HFFc6 (cell line): ENCODE measurements at places on chromosomes 11 and 22. TPM values are rescaled to one million over a fixed set of nuclear protein-coding genes. Genes with fewer than 3 reads are reported as not detected.

The DDX25 gene
- not detected in 3 replicates for total RNA-seq

- DNase-seq, result no peak
These were observed 31.2 kb downstream of the SHANK2 start for GRCh38 chr11:71221201-71221600.

- no peak for DNase-seq
These were observed 2.3 kb downstream of the ANO9 start for GRCh38 chr11:439315-440064.

DNA sequence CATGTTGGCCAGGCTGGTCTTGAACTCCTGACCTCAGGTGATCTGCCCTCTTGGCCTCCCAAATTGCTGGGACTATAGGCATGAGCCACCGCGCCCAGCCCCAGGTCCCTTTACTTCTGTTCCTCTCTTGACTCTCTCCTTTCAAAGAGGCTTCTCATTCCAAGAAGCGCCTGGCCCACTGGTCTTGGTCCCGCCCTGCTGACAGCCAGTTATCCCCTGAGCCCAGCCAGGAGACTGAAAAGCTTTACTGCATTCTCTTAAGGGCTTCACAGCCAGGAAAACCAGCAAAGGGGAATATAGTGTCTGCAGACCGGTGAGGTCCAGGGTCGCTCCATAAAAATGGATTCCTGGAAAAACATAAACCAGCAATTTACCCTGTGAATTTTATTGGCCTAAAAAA, 68.3 kb downstream of the NFAM1 start:
- DNase-seq, result no peak

DNA sequence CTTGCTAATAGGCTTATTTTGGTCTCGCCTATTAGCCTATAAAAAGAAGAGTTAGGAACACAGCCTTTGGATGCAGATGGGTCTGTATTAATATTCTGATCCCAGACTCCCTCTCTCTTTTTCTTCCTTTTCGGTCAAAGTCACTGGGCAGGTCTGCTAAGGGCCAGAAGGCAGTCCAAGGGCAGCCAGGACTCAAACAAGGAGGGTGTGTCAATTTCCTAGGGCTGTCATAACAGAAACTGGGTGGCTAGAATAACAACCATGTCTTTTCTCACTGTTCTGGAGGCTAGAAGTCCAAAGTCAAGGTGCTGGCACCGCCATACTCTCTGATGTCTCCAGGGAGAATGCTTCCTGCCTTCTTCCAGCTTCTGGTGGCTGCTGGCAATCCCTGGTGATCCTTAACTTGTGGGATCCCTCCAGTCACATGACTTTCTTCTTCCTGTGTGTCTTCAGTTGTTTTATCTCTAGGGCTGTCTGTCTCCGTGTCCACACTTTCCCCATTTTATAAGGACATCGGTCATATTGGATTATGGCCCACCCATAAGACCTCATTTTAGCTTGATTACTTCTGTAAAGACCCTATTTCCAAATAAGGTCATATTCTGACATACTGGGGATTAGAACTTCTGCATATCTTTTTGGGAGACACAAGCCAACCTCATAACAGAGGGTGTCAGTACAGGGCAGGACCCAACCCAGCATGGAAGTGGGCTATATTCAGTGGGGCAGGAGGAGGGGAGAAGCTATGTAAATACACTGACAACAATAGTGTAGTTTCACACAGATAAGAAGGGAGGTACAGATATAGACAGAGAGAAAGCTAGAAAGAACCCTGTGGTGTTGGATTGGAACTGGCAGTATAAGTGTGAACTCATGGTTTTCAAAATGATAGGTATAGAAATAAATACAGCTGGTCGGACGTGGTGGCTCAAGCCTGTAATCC, 5.9 kb upstream of the CSF2RB start:
- DNase-seq, result no peak

The TENM4 gene
- 26.5 to 52.9 TPM (median 45.5 TPM) in 3 replicates for total RNA-seq

- DNase-seq, result no peak
These were observed 112.8 kb upstream of the C11orf87 start for GRCh38 chr11:109309153-109309552.

DNA sequence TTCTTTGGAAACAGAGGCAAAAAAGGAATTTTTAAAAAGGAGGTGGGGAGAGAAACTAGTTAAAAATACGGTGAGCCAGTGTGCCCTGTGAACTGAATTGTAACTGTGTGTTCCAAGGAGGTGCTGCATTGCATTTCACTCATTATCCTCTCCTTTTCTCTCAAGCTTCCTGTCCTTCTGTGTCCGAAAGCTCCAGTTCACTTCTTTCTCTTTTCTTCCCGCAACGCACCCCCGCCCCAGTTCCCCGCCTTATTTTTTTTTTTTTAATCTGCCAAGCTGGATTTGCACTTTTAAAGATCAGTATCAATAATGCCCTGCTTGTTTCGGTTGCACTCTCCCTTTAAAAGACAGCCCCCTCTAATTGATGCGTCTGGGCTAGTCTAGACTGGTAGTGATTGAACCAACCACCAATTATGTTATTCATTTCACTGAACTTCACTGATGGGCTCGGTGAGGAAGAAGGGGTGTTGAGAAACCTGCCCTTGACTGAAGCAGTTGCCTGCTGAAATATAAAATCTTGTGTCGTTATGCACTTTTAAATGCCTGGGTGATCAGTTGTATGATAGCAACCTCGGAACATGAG, 18.5 kb downstream of the BLID start:
- DNase-seq, result peak; percentile 54

The MAPK8IP2 gene
- total RNA-seq, result 0.15 to 0.25 TPM (median 0.21 TPM) in 3 replicates

- no peak for DNase-seq
These were observed 36.1 kb upstream of the TSPAN18 start for GRCh38 chr11:44690651-44691050.

- no peak for DNase-seq
These were observed 2.6 kb downstream of the KCNK7 start for GRCh38 chr11:65592858-65593517.

- DNase-seq, result no peak
These were observed 39.8 kb downstream of the CSTPP1 start for GRCh38 chr11:46976182-46976854.

The TECTA gene
- total RNA-seq, result 0.08 to 0.25 TPM (median 0.21 TPM) in 3 replicates

DNA sequence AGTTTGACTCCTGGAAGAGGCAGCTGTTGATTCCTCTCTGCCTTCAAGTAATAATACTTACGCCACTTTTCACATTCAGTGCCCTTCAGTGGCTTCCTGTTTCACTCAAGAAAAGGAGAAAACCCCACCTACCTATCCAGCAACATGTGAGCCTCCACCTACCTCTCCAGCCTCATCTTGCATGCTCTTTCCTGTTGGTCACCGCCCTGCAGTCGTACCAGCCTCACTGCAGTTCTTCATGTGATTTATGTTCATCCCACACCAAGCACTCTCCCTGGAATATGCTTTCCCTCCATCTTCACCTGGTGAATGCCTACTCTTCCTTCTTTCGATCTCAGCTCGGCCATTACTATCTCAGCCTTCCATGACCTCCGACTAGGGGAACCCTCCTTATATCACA, 21.8 kb upstream of the YWHAH start:
- DNase-seq, result no peak

DNA sequence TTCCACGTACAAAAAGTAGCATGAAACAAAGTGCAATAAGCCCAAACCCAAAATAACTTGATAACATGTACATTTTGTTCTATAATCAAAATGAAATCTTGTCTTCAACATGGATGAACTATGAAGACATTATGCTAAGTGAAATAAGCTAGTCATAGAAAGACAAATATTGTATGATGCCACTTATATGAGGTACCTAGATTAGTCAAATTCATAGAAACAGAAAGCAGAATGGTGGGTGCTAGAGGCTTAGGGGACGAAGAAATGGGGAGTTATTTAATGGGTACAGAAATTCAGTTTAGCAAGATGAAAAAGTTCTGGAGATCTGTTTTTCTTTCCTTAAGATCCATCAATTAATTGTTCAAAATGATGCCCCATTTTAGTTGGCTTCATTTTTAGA, 7.5 kb downstream of the PGM2L1 start:
- DNase-seq, result no peak

DNA sequence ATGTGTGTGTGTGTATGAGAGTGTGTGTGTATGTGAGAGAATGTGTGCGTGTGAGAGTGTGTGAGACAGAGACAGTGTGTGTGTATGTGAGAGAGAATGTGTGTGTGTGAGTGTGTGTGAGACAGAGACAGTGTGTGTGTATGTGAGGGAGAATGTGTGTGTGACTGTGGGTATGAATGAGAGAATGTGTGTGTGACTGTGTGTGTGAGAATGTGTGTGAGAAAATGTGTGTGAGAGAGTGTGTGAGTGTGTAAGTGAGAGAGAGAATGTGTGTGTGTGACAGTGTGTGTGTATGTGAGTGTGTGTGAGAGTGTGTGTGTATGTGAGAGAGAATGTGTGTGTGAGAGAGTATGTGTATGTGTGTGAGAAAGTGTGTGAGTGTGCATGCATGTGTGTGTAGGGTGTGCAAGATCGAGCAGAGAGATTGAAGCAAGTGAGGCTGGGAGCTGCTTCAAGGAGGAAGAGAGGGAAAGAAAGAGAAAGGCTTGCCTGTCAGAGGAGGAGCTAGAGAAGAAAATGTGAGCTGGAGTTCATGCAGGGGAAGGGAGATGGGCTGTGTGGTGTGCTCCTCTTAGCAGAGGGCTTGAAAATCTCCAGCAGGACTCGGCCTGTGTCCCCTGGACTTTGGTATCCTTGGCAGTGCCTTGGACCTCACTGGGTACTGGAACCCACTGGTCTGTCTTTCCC, 27.7 kb upstream of the TP53I11 start:
- no peak for DNase-seq

The KRTAP5-11 gene
- total RNA-seq, result not detected in 2 replicates

- DNase-seq, result no peak
These were observed 16.0 kb upstream of the ADORA2A start for GRCh38 chr22:24411256-24412004.

- DNase-seq, result no peak
These were observed 7.7 kb downstream of the CD44 start for GRCh38 chr11:35146711-35147110.

The APOBEC3H gene
- not detected in 2 replicates for total RNA-seq

DNA sequence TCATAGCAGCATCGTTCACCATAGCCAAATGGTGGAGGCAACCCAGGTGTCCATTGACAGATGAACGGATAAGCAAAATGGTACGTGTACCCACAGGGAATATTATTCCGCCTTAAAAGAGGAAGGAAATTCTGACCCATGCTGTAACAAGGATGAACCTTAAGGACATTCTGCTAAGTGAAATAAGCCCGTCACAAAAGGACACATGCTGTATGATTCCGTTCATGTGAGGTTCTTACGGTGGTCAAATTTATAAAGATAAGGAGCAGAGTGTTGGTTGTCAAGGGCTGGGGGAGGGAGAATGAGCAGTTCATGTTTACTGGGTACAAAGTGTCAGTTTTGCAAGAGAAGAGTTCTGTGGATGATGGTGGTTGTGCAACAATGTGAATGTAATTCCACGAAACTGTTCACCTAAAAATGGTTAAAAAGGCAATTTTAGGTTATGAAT, 26.3 kb downstream of the APOL1 start:
- no peak for DNase-seq

GRCh38 chr22:44309647-44310046, 3.1 kb downstream of the SHISAL1 start:
- no peak for DNase-seq

The ANGPTL5 gene
- total RNA-seq, result not detected in 3 replicates

GRCh38 chr11:117143390-117143789, 697 bp upstream of the PAFAH1B2 start:
- DNase-seq, result no peak

The ADORA2A gene
- total RNA-seq, result 1.1 to 2.9 TPM (median 1.7 TPM) in 3 replicates

GRCh38 chr22:42074846-42075676, 1.0 kb downstream of the PHETA2 start:
- no peak for DNase-seq

GRCh38 chr11:2298795-2299761, 2.6 kb downstream of the C11orf21 start:
- no peak for DNase-seq

- no peak for DNase-seq
These were observed 14.6 kb downstream of the IL10RA start for GRCh38 chr11:118000850-118001228.

GRCh38 chr11:11582011-11582701, 39.6 kb downstream of the GALNT18 start:
- DNase-seq, result no peak

GRCh38 chr11:2703363-2704141, 3.8 kb upstream of the KCNQ1OT1 start:
- DNase-seq, result no peak

GRCh38 chr11:99634581-99634980, 613.8 kb downstream of the CNTN5 start:
- no peak for DNase-seq

The TAF10 gene
- total RNA-seq, result 154 to 195 TPM (median 186 TPM) in 3 replicates

GRCh38 chr11:94455861-94456260, 37.8 kb downstream of the MRE11 start:
- DNase-seq, result no peak

- DNase-seq, result no peak
These were observed 123.9 kb downstream of the PHF21B start for GRCh38 chr22:44885806-44886360.

DNA sequence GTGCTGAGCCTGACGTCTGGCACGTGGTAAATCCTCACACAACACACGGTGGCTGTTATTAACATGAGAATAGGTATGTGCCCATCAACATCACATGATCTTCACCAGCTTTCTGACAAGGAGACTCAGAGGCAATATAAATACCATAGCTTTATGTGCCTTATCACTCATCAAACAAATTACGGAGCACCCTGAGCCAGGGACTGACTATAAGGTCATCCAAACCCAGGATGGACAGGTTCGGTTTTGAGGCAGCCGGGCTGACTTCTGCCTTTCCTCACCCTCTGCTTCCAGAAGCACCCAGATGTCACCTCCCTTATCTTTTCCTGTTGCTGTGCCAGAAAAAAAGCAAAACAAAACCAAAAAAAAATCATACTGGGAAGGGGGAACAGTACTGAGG, 5.7 kb upstream of the PLAAT3 start:
- no peak for DNase-seq

The PNPLA3 gene
- total RNA-seq, result 2.6 to 7.0 TPM (median 5.0 TPM) in 3 replicates

DNA sequence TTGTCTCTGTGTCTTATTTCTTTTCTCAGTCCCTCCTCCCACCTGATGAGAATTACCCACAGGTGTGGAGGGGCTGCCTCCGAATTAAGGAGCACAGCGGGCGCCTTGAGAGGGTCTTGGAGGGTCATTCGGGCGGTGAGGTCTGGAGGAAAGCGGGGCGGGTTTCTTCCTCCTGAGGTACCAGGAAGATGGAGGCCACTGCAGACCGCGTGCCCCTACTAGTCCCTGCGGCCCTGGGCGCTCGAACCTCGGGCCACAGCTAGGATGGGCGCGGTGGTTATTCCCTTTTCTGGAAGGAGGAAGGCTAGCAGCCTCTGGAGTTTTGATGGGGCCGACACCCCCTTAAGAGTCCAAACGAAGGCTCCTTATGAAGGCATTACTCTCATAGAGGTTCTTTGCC, 5.5 kb upstream of the FAM111A start:
- DNase-seq, result no peak

DNA sequence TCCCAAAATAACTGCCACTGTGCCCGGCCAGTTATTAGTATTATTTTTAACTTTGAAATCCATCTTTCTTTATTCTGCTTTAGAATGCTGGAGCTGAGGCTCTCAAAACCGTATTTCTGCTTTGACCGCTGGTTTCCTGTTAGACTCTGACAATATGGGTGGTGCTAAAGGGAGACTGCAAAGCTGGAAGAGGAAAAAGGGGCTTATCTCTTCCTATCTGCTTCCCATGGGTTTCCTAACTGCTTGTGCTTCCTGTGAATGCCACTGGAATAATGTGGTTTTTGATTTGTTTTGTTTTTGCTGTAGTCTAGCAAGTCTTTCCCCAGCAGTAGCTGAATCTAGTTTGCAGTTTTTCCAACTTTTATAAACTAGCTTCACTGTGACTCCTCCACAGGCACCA, 43.6 kb downstream of the XRRA1 start:
- no peak for DNase-seq
